T47D (cell line): ENCODE measurements at places on chromosomes 5 and 9.

DNA sequence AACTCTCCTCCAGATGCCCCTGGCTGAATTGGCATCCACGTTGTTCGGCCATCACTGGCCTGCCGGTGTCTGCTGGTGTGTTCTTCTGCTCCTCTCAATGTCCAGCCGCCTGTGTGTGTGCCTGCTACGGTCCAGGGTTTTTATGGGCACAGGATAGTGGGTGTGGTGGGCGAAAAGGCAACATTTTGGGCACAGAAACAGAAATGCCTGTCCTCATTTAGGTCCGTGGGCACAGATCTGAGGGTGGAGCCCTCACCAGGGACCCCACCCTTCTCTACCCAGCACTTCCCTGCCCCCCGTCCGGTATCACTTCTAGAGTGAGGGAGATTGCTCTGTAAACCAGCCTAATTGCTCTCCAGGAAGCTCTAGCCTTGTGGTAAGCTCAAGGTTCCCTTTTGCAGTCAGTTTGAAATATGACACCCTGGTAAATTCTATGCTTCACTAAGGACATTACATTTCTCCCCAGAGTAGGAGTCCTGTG is 410.1 kb downstream of the MAT2B start:
- DNase-seq, result no peak

DNA sequence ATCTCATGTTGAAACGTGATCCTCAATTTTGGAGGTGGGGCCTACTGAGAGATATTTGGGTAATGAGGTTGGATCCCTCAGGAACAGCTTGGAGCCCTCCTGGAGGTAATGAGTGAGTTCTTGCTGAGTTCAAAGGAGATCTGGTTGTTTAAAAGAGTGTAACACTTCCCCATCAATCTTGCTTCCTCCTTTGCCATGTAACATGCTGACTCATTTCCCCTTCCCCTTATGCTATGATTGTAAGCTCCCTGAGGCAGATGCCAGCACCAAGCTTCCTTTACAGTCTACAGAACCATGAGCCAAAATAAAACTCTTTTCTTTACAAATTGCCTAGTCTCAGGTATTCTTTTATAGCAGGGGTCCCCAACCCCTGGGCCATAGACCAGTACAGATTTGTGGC is 352.3 kb downstream of the SLCO4C1 start:
- DNase-seq, result no peak

DNA sequence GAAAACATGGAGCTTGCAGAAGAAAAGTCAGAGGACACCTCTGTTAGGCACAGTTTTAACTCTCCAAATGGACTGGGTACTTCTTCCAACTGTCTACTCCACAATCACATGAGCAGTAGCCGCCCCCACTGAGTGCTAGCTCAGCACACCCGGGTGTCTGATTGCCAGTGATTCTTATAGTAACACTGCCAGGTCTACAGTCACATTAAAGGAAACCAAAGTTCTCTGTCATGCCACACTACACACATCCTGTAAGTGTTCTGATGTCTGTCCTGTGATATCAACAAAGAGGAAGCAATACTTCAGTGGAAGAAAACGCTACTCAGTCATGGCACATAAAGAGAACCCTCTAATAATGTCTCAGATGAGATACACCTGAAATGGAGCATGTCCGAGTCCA is at the start of gene HAVCR2:
Gene HAVCR2 (minus strand): TSS at position 69 of the 400 bp plus-strand sequence. CDS start 61 bp downstream, at position 8.
- DNase-seq, result no peak

GRCh38 chr9:87849144-87849758 is 33.4 kb upstream of the SPATA31E1 start:
- no peak for DNase-seq

GRCh38 chr9:104746285-104746684 is 1.2 kb upstream of the NIPSNAP3A start:
- DNase-seq, result no peak

DNA sequence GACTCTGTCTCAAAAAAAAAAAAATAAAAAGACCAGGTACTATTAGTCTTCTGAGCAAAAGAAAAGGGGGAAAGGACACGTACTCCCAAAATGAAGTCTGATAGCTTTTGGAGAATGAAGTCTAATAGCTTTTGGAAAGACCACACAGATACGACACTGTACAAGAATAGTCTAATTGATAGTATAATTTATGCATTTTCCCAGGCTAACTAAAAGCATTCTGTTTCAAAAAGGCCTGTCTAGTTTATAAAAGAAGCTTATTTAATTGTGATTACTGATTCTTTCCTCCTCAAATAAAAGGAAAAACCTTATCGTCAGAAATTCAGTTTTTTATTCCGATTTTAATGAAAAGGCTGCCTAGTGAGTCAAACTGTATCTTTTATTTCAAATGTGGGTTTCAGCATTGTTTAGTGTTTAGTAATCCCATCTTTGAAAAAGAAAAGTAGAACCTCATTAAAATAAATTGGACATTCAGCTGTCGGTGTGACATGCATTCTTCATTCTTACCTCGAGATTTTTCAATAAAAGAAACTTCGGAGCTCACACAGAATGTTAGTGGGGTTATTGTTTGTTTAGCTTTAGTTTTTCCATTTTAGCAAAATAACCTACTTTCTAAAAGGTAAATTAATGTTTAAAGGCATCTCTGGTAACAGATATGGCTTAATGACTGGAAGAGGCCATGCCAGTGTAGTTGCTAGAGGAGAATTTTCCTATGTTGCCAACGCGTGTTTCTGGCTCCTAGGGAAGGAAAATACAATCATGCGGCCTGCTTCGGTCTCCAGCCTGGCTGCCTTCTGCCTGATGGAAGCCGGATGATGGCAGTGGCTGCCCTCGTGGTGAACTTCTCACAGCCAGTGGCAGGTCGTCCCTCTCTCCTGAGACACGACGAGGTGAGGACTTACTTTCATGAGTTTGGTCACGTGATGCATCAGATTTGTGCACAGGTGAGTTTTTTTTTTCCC is 70.0 kb downstream of the NLN start:
- no peak for DNase-seq

GRCh38 chr5:90169078-90169477 is 240.5 kb downstream of the CETN3 start:
- no peak for DNase-seq

DNA sequence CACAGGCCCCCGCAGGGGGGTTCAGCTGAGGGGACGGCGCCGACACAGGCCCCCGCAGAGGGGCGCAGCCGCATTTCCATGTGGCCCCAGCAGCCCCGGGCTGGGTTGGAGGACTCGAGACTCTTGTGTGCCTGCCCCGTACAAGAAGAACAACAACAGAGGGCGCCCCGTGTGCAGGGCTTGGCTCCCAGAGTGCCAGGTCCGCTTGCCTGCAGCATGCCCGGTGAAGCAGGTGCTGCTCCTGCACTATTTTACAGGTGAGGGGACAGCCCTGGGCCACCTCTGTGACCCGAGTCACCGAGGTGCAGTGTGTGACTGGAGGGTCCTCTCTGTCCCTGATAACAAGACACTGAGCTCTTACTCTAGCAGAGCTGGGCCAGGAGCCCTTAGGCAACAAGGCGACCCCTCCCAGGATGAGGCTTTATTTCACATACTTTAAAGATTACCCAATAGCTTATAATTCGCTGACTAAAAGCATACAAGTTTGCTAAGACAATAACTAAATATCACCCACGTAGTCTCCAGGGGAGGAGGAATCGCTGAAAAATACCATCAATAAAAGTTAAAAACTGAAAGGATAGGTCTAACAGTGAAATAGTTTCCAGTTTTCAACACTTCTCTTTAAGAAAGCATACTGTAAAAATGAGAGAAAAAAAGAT is 41.7 kb upstream of the SLC9A3 start:
- DNase-seq, result no peak

- no peak for DNase-seq
Observed at GRCh38 chr5:59792983-59793585, 100.4 kb downstream of the PDE4D start.

DNA sequence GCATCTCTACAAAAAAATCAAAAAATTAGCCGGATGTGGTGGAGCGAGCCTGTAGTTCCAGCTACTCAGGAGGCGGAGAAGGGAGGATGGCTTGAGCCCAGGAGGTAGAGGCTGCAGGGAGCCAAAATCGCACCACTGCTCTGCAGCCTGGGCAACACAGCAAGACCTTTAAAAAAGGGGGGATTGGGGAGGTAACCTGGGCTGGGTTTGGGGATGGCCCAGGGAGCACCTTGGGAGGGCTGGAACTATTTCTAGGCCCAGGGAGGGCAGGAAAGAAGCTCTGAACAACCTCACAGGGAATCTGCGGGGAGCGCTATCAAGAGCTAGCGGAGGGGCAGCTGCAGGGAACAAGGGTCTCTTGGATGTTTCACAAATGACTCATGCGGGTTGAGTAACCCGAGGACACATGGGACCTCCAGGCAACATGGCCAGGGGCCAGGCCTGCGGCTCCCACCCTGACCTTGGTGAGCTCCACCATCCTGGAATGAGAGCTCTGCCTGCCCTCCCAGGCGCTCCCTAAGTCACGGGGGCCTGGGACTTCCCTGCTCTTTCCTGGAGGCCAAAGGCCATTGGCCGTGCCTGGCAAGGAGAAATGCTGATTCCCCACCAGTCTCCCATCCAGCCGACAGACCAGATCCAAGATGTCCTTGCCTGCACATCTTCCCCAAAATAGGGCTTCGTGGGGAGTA is 23.4 kb downstream of the SARDH start:
- DNase-seq, result no peak

DNA sequence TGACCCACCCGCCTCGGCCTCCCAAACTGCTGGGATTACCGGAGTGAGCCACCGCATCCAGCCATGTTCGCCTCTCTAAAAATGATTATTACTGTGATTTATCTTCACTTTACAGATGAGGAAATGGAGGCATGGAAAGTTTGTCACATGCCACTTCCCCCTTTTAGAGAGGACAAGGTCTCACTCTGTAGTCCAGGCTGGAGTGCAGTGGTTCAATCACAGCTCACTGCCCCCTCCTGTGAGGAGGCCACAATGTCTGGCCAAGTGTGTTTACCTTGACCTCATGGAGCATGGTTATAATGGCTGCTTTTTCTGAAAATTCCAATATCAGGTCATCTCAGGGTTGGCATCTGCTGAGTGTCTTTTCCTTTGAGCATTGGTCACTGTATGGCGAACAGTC is 6.7 kb downstream of the PRRT1B start:
- DNase-seq, result no peak

DNA sequence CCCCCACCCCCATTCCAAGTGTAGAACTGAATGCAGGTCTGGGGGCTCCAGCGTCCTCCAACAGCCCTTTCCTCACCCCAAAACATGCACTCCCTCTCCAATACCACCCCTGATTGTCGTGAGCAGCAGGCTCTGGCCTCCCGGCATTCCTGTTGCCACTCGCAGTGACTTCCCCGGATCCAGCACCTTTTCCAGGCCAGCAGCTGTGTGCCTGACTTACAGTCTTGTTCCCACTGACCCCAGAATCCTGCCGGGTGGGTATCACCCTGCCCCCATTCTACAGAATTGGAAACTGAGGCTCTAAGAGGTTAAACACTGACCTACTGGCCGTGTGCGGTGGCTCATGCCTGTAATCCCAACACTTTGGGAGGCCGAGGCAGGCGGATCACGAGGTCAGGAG is 127.2 kb downstream of the OLFM1 start:
- no peak for DNase-seq

GRCh38 chr5:87136733-87137132 is 130.9 kb upstream of the RASA1 start:
- no peak for DNase-seq

DNA sequence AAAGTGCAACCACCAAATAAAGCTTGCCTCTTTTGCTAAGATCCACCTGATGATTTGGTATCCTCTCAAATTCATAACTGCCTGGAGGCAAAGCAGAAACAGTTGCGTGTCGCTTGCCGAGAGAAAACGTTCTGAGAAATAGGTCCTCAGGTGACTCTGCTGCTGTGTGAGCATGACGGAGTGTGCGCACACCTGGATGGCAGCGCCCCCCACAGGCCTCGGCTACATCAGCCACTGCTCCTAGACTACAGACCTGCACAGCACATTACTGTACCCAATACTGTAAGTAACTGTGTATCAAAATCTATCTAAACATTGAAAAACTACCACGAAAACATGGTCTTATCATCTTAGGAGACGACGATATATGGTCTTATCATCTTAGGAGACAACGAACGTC is 87.4 kb downstream of the CAMSAP1 start:
- DNase-seq, result no peak

DNA sequence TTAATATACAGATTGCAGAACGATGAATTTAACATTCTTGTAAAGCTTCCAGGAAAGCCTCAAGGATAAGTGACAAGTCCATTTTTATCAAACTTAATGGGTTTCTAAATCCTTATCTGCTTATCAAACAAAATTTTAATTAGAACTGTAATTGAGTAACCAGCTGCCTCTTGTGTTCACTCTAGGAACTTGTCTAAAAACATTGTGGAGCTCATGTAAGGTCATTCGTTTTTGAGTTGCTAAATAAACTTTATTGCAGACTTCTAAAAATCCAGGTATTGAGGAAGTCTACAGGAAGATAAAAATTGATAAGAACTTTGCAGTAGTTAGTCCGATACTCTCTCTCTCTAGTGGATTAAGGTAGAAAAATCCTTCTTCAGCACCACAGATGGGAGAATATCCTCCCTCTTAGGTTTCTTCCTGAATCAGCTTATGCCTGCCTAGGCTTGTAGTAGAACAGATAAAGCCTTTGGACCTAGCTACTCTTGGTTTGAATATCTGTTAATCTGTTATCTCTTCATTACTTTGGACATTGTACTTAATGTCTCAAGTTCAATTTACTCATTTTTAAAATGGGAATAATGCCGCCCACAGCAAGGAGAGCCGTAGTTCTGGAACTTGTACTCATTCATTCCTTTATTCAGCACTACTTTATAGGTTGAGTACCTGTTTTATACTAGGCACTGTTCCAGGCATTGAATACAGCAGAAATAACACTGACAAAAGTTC is 60.0 kb upstream of the DHFR start:
- no peak for DNase-seq

DNA sequence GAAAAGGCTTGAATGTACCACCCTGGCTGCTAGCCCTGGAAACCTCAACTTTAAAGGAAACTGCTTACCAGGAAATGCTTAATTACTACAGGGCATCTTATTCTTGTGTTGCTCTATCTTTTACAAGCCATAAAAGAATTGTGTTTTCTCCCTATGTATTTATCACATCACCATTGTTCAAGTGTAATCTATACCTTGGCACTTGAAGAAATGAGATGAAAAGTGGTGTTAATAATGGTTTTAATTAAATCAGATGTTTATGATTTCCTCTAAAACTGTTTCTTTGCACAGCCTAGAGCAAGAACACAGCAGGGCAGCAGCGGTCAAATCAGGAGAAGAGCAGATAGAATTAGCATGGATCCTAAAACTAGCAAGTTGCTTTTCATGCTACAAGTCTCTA is 131.8 kb upstream of the RGMB start:
- no peak for DNase-seq

DNA sequence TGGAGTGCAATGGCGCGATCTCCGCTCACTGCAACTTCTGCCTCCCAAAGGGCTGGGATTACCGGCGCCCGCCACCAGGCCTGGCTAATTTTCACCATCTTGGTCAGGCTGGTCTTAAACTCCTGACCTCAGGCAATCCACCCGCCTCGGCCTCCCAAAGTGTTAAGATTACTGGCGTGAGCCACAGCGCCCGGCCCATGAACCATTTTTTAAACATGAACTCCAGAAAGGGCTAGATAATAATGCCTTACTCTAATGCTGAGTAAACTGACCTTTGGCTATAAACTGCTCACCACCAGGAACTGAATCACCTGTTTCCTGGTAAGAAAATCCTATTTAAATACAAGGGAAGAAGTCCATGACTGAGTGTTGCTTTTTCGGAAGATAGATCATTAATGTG is 23.2 kb upstream of the DAB2 start:
- peak; percentile 5 for DNase-seq
